CD4-positive, alpha-beta T cell (primary cell): ENCODE measurements at places on chromosomes 2 and 18. TPM values are rescaled to one million over a fixed set of nuclear protein-coding genes. Genes with fewer than 3 reads are reported as not detected.

- no peak for DNase-seq
Measured at GRCh38 chr2:122108186-122108585, 352.7 kb downstream of the TSN start.

DNA sequence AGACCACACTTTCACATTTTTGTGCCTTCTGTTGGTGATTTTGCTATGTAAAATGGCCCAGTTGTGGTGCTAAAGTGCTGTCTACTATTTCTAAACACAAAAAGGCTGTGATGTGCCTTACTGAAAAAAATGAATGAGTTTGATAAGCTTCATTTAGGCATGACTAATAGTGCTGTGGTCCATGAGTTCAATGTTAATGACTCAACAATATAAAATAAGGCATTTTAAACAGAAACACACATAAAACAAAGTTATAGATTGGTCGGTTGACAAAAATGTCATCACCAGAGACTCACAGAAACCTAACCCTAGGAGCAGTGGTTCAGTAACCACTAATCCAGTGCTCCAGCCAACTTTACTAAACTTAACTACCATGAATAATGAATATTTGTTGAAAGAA lies 160.0 kb downstream of the DNAH6 start:
- no peak for DNase-seq

- DNase-seq, result no peak
Measured at GRCh38 chr2:157307021-157307420, 18.6 kb downstream of the ERMN start.

The TCF23 gene
- total RNA-seq, result not detected

DNA sequence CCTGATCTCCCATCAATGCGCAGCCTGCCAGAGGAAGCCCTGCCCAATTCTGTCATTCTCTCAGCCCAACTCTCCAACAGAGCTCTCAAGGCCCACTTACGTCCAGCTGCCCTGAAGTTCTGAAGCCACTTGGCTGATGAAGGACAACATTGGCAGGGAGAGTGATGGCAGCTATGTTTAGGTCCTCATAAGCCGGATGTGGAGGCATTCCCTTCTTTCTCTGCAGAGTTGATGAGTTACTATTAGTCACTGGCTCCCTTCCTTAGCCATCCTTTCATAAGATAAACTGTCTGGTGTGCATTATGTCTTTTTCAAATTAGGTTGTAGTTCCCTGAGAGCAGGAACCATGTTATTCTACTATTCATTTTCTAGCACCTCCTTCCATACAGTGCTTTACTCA lies 22.5 kb upstream of the TACR1 start:
- DNase-seq, result no peak

DNA sequence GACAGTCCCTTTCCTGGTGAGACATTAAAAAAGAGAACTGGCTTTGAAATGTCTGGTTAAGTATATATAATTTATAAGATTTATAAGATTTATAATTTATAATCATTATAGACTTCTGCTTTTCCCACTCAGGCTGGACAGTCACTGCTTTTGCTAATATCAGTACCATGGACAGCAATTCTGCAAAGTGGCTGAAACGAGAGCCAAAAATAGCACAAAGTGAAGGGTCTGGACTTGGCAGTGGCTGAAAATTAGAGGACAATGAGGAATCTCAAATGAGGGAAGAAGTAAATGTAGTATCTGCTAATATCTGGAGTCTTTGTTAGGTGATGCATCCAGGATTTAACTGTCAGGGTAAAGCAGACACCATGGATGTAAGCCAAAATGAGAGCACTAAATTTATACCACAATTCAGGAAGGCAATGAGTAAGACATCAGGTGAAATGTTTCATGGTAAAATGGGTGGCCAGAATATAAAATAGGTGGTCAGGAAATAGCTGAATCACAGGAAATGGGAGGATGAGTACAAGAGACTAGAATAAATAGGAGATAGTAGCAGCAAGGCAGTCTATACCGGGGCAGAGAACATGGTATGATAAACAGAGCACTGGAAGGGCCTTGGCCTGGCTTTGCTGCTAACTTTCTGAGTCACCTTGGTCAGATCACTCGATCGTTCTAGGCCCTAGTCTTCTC lies 39.6 kb upstream of the BOD1L2 start:
- DNase-seq, result no peak

- no peak for DNase-seq
Measured at GRCh38 chr2:206863196-206863595, 76.1 kb upstream of the CPO start.

DNA sequence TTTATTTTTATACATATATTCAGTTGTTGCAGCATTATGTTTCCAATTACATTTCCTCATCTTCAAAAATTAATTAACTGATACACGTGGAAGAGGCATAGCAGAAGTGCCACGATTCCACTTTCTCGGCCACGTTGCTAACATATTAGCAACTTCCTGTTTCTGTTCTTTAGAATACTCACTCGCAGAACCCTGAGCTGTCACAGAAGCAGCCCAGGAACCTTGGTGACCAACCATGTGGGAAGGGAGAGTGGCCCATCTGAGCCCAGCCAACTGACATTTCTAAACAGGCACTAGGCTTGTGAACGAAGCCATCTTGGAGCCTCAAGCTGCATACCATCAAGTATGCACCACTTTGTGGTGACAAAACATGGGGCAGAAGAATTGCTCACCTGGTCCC lies 350.1 kb downstream of the CBLN2 start:
- DNase-seq, result no peak

GRCh38 chr2:210899131-210899530 lies 342.7 kb downstream of the CPS1 start:
- no peak for DNase-seq

The MATN3 gene
- not detected for total RNA-seq

DNA sequence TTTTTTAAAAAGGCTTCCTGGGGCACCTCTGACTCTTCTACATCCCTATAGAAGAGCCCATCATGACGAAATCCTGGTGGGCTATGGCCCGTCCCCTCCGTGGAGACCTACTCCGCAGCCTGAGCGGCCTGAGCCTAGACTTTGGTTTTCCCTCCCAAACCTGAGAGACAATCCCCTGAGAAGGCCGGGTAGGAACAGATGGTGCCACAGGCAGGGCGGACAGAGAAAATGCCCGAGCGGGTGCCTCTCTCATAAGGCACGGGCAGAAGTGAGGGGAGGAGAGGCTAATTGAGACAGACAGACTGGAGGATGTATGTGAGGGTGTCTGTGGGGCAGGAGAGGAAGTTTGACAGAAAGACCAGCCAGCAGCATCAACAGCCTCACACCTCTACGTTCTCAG lies 20.2 kb upstream of the SFXN5 start:
- DNase-seq, result no peak

DNA sequence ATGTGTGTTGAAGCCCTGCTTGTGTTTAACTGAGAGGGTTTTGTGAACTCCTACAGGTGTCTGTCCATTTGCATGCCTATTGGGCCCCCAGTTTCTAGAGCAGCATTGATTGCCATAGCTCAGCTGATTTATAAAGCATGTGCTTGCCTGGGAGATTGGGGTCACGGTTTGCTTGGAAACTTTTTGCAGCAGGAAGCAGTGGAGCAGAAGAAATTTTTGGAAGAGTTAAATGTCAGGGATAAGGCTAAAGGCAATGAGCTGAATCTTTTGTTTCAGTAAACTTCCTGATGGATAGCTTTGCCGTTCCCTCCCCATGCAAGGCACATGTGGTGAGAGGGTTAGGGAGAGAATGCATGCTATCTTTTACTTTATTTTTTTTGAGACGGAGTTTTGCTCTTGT lies 102.2 kb downstream of the PTPRM start:
- DNase-seq, result no peak

GRCh38 chr18:74796841-74797576 lies 199.3 kb downstream of the ZNF407 start:
- DNase-seq, result no peak

The SERPINB10 gene
- not detected for total RNA-seq

- no peak for DNase-seq
Measured at GRCh38 chr2:99421469-99421868, 68.3 kb downstream of the REV1 start.

DNA sequence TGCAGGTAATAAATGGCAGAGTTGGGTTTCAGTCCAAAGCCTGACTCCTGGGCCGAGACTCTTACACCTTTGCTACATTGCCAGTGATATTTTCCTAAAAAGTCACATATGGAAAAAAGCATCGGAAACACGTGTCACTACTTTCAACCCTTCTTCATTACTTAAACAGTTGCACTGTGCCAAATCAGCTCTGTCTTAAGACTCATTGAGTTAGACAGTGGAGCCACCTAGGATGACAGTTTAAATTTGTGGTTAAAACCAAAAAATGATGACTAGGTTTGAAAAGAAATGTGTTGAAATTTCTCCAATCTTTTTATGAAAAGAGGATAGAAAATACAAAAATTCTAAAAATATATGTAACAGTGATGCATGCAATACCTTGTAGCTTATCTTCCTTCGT lies 97.5 kb downstream of the TMEM247 start:
- no peak for DNase-seq

DNA sequence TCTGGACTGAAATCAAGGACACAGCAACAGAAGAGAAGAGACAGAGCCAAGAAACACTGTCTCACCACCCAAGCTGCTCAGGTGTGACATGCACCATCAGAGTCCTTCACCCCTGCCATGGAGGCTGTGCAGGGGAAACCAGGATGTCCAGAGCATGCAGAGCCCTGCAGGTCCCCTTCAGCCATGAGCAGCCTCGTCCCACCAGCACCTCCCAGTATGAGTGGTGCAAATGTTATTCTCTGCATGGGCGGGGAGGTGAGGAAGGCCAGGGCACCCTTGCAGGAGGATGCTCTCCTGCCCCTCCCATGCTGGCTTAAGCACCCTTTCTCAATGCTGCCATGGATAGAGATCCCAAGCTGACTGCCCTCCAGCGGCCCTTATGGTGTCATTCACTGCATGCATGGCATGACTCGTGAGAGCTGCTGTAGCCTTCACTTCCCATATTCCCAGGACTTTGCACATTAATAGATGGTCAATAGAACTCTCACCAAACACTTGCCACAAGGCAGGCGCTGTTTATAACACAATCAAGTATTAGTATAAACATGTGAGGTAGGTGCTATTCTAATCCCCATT lies 171.0 kb downstream of the ANAPC1 start:
- no peak for DNase-seq

DNA sequence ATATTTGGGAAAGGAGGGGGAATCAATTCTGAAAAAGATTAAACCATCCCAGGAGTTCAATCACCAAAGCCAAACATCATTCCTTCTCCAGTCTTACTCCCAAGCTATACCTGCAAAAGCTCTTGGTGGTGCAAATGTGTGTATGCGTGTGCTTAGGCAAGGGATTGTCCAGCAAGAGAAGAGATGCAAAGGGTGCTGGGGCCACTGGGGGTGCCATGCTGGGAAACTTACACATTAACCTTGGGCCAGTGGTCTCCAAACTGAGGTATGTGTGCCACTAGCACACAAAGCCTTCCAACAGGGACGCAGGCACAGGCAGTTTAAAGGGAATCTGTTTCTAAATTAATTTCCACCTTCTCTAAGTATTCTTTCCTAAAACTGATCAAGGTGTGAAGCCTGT lies 307.9 kb downstream of the NBAS start:
- DNase-seq, result no peak

The GPR55 gene
- 2.9 TPM for total RNA-seq

DNA sequence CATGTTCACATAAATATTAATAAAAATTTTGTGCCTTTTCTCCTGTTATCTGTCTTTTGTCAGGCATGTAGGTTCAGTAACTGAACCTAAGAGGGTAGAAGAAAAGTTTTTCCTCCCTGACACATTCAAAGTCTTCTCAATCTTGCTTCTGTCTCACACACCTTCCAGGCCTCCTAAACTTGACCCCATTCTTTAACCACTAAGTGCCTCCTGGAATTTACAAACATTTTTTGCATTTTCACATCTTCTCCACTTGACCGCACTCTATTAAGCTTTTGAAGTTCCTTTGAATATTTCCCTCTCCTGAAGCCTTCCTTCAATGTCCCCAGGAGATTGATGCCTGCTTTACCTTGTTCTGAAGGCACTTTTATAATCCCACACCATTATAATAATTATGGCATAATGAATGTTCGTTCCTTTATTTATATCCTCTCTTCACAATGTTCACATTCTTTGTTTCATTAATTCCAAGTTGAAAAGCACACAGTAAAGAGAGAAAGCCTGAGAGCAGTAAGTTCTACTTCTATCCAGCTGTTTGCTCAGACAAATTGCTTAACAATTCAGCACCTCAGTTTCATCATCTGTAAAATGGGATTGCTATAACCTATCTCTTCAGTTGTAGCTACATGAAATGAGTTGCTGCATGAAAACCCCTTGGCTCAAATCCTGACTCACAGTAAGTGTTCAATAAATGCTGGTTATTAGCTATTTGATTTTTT lies 184.8 kb upstream of the KLHL29 start:
- no peak for DNase-seq

DNA sequence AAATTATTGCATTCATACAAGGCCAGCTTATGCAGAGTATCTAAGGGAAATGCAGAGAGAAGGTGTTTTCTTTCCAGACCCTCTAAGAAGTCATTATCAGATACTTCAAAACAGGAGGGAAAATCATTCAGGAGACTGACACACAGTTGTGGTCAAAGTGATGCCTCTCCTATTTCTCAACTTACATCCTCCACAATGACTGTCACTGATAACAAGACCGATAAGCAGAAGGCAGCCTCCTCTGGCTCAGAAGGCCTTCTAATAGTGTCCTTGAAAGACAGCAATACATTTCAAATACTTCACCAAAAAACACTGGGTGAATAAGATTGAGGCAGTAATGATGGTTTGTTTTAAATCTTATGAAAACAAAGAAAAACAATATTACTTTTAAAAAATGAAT lies 199.7 kb downstream of the PIEZO2 start:
- DNase-seq, result no peak
